ENCODE measurements at places on chromosomes 11 and 22.

DNA sequence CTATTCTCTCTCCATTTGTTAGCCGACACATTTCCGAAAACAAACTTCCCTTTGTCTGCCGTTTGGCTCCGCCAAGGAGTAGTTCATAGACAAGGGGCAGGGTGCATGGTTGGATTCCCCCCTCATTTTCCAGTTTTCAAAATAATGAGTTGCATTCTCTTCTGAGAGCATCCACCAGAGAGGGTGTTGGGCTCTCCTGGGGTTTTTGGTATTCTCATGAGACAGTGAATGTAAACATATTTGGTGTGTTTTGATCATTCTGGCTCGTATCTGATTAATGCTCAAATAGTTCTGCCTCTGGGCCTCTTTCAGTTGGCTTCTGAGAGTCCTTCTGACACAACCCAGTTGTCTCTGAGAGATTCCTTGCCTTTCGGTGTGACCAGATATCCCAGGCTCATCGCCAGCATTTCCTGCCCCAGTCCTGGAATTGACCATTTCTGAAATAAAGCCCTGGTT is 21.7 kb downstream of the GRAMD4 start:
- DNase-seq: no peak

DNA sequence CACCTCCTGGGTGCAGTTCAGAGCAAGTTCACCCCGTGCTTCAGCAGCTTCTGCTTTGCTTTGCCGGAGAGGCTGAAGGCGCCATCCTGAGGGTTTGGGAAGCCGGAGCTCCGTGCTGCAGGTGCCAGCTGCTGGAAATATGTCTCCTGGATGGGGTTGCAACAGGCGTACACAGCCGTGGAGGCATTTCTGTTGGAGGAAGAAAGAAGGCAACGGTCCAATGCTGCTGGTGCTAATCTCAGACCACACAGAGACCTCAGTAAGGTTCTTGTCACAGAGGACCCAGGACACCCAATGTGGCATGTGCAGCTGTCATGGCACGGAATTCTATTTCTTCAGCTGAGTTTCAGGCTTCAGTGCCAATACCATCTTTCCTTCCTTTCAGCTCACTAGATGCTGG is 24.2 kb downstream of the ASPHD2 start:
- no peak for DNase-seq

- no peak for DNase-seq
These were observed 1.4 kb upstream of the KREMEN1 start for GRCh38 chr22:29071261-29072045.

- DNase-seq: no peak
These were observed 42.0 kb downstream of the SERPINH1 start for GRCh38 chr11:75603791-75604736.

- DNase-seq: no peak
These were observed 270.8 kb upstream of the SESN3 start for GRCh38 chr11:95501761-95502266.

- DNase-seq: no peak
These were observed 46.6 kb upstream of the CTSC start for GRCh38 chr11:88384004-88384668.

DNA sequence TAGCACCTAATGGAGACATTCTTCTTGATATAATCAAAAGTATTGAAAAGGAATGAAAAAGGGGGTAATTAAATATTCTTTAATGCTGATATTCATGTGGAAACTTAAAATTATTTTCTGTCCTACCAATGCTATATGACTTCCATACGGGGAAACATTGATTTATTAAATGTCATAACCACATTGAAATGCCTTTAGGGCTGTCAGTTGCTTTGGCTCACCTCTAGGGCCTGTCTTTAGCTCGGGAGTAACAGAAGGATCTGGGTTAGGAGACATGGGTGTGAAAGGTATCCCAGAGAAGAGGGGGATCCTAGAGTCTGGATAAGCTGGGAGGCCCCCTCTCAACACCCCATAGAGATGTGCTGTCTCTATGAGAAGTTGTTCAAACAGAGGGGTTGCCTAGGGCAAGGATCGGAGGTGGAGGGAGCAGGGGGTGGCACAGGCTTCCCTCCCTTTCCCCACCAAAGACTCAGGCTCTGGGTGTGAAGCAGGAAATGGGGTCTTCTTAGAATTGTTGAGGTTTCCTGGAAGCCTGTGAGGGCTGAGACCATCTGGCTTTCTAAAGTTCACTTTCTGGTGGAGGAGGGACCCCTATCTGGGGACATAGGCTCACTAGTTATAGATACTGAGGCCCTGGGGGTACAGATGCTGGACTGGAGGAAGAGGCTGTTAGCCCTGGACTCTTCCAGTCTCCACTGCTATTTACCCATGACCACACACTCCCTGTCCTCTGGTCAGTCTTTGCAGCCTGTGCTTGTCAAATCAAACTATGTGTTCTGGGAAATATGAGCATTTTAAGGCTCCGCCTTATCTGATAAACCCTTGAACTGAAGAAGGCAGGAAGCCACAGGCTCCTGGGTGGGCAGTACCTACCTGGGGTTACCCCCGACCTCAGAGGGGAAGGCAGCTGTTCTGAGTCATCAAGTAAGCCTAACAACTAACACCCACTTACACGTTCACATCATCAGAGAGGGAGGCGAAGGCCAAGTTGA is 55.8 kb upstream of the RRAS2 start:
- DNase-seq: no peak

DNA sequence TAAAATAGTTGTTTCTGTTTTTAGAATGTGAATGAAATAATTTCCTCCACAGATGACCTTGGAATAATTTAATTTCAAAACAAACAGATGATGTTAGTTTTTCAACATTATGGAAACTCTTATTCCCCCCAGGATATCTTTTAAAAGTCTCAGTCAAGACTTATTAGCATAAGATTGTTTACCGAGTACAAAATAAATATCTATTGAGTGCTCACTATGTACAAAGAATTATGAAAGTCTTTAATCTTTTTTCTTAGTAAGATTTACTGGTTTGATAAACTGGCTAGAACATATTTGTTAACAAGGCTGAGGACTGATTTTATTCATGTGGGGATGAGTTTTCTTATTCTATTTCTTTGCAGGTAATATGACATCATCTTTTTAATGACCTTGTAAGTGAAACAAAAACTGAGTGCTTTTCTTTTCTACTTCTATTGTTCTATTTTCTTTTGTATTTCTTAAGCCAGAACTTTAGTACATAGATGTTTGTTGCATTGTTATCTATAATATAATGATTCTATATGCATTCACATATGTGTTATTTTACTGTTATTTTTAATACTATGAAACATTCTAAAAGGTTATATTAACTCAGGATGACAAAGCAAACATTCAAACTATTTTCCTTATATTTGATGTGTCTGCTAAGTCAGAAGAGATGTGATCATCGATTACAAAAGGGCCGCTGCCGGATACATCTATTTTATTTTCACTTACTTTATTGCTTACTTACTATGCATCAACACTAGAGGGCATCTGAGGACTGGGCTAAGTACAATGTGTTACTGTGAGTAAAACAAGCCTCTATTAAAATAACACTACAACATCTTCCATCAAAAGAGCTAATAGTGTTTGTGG is 111.0 kb upstream of the ARHGAP42 start:
- DNase-seq: no peak

- no peak for DNase-seq
These were observed 15.3 kb upstream of the IL17REL start for GRCh38 chr22:50027639-50028537.

GRCh38 chr11:15006139-15006759 is 34.1 kb upstream of the CALCA start:
- DNase-seq: no peak

- no peak for DNase-seq
These were observed 59.0 kb downstream of the SOX6 start for GRCh38 chr11:16297332-16297731.

- DNase-seq: no peak
These were observed 393.8 kb downstream of the AASDHPPT start for GRCh38 chr11:106471276-106471675.

- no peak for DNase-seq
These were observed 97.4 kb downstream of the NTM start for GRCh38 chr11:131467645-131468394.

GRCh38 chr11:11155962-11156815 is 196.9 kb downstream of the CSNK2A3 start:
- peak; percentile 45 for DNase-seq

- DNase-seq: no peak
These were observed 39.3 kb upstream of the CRYBB3 start for GRCh38 chr22:25160120-25160996.

DNA sequence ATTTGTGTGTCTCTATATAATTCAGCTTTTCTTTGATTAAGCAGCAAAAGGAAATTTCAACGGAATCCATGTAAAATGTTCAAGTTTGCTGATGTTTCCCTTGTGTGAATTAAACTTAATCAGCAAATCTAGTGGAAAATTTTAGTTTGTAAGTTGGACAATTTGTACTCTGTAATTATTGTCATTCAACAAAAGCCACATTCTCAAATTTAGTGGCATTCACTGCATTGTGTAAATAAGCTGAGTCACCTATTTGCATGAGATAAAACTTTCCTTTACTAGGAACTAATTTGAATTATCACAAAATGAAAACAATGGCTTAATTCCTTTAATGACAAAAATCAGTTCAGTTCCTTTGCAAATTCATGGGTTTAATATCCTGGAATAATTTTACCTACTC is 784.2 kb upstream of the CCDC179 start:
- DNase-seq: no peak

DNA sequence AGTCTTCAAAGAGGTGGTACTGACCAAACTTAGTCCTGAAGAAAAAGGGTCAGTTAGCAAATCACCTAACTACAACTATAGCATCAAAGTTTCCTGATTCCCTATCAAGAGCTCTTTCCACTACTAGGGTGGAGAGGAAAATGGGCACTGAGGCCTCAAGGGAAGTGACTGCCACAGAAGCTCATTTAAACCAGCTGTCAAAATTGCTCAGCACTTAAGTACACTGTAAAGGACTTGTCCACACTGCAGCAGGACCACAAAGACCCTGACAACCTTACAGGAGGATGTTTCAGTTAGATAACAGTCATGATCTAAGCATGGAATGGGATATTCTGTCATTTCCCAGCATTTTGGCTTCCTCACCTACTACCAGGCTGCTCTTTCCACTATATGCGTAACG is 33.0 kb downstream of the FAM168A start:
- DNase-seq: no peak

- DNase-seq: no peak
These were observed 111.6 kb downstream of the SIK3 start for GRCh38 chr11:116986521-116987105.

Data from iPS DF 6.9 (cell line).